Temporal lobe (tissue), 4 donors: ENCODE measurements at places on chromosomes 7 and 10. TPM values are rescaled to one million over a fixed set of nuclear protein-coding genes. Genes with fewer than 3 reads are reported as not detected.

RTKN2 gene
- total RNA-seq, result 3.7 TPM

AOC1 gene
- total RNA-seq, result not detected

NRCAM gene
- 175 TPM for total RNA-seq

OGDHL gene
- total RNA-seq, result 3.9 TPM

FRA10AC1 gene
- 21.6 TPM for total RNA-seq

TSPAN33 gene
- 3.9 TPM for total RNA-seq

DLX5 gene
- total RNA-seq, result 3.4 TPM

ERVW-1 gene
- not detected for total RNA-seq

TMEM140 gene
- 0.49 TPM for total RNA-seq

MOSPD3 gene
- total RNA-seq, result 13.0 TPM

SEMA3C gene
- total RNA-seq, result 327 TPM

CALML3 gene
- not detected for total RNA-seq

SLC18A3 gene
- total RNA-seq, result not detected

GRK5 gene
- 11.6 TPM for total RNA-seq

RHEB gene
- total RNA-seq, result 68.1 TPM

CPA4 gene
- not detected for total RNA-seq

MYL10 gene
- not detected for total RNA-seq

TCERG1L gene
- total RNA-seq, result 2.0 TPM

C10orf88 gene
- 26.3 TPM for total RNA-seq

BTBD16 gene
- total RNA-seq, result not detected

PON3 gene
- total RNA-seq, result under 0.01 TPM

LIPM gene
- total RNA-seq, result not detected

HHEX gene
- total RNA-seq, result 2.0 TPM

RET gene
- 2.2 TPM for total RNA-seq

PIP gene
- total RNA-seq, result not detected

KCNIP2 gene
- 7.9 TPM for total RNA-seq

SPDYE2 gene
- total RNA-seq, result not detected

PTF1A gene
- not detected for total RNA-seq

LEP gene
- total RNA-seq, result not detected

ZNF488 gene
- total RNA-seq, result 2.0 TPM

SPDYE11 gene
- under 0.01 TPM for total RNA-seq

PDLIM1 gene
- 2.0 TPM for total RNA-seq

RNLS gene
- 4.2 TPM for total RNA-seq

CALCR gene
- total RNA-seq, result not detected

NPFFR1 gene
- 1.5 TPM for total RNA-seq

LIPF gene
- total RNA-seq, result 3.4 TPM

ABCA13 gene
- 0.25 TPM for total RNA-seq

PTPRZ1 gene
- 359 TPM for total RNA-seq

STEAP4 gene
- total RNA-seq, result 0.25 TPM

SEC61G gene
- total RNA-seq, result 87.3 TPM

OR2A5 gene
- not detected for total RNA-seq

SPDYE1 gene
- not detected for total RNA-seq

EGR2 gene
- total RNA-seq, result 0.74 TPM

C10orf53 gene
- total RNA-seq, result not detected

PAX4 gene
- not detected for total RNA-seq

GIMAP6 gene
- 2.7 TPM for total RNA-seq

CDNF gene
- 1.2 TPM for total RNA-seq

CFAP46 gene
- total RNA-seq, result 2.0 TPM

CALY gene
- 13.3 TPM for total RNA-seq

KCNMA1 gene
- 49.2 TPM for total RNA-seq

PRPS1L1 gene
- total RNA-seq, result not detected

SNCG gene
- 0.98 TPM for total RNA-seq

CCL26 gene
- not detected for total RNA-seq

CALN1 gene
- 56.1 TPM for total RNA-seq

ADAMTS14 gene
- total RNA-seq, result 0.74 TPM

SEM1 gene
- 19.2 TPM for total RNA-seq

ASB4 gene
- total RNA-seq, result under 0.01 TPM

ZNHIT1 gene
- total RNA-seq, result 38.1 TPM
